ENCODE measurements at places on chromosomes 2 and 18.

GRCh38 chr2:10126632-10127026, 4.1 kb downstream of the RRM2 start:
- DNase-seq, result no peak

- DNase-seq, result no peak
These were observed 319.8 kb downstream of the CTNNA2 start for GRCh38 chr2:79832511-79833234.

GRCh38 chr2:1546023-1546591, 132.8 kb downstream of the TPO start:
- peak; percentile 25 for DNase-seq

DNA sequence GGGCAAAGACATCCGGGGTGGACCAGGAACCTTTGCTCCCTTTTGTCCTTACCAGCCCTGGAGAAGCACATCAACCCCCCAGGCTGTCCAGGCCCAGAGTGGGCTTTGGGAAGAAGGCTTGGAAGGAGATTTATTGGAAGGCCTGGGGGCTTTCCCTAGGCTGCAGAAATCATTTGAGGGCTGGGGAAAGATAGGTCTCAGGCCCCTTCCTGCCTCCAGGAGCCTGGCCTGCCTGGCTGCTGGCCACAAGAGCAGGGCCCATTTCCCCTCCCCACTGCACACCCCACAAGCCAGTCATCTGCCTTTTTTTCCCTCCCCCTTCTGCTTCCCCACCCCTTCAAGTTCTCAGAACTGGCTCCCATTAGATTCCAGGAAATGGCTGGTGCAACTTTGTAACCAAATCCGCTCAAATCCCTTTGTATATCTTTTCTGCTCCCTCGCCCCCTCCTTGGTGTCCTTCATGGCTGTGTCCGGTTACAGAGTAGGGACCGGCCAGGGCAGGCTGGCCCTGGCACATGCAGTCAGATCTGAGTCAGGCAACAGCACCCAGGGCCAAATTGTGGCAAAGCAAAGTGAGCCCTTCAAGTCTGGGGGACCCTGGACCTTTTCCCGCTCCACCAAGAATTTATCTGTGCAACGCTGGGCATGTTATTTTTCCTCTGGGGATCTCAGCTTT, 20.8 kb upstream of the TNP1 start:
- DNase-seq, result no peak

- DNase-seq, result peak; percentile 49
These were observed 80.5 kb downstream of the DGKD start for GRCh38 chr2:233434666-233435330.

DNA sequence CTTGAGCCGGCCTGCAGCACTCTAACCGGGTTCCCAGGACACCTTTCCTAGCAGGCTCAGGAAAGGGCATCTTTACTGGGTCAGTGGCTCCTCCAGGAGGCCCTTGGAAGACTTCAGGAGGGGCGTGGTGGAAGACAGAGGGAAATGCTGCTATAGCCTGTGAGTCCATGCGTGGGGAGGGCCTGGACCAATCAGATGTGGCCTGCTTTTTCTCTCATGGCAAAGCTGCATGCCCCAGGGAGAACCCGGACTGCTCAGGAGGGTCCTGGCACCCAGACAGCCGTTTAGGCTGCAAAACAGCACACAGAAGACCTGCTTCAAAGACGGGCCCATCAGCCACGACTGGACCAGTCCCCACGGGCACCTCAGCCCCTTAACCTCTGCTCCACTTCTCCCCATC, 84.4 kb downstream of the EIPR1 start:
- no peak for DNase-seq

DNA sequence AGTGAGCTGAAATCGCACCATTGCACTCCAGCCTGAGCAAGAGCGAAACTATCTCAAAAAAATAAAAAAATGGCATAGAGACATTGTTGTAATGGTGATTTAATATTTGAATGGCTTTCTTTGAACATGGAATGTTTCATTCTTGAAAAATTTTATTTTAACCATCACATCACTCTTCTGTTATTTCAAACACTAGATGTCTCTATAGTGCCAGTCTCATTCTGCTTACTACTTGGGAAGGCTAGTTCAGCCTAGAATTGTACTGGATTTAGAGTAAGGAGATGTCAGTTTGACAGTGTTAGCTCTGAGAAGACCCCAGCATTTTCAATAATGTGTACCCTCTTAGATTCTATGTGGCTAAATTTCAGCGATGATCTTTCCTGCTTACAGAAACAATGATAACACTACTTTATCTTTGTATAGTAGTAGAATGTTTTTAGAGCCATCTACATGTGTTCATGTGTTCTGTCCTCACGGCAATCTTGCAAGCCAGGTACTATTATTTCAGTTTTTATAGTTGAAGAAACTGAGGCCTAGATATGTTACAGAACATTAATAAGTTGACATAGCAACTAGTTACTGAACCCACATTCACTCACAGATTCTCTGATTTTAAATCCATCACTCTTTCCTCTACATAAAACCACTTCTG, 142.9 kb upstream of the ZSWIM2 start:
- DNase-seq, result no peak

DNA sequence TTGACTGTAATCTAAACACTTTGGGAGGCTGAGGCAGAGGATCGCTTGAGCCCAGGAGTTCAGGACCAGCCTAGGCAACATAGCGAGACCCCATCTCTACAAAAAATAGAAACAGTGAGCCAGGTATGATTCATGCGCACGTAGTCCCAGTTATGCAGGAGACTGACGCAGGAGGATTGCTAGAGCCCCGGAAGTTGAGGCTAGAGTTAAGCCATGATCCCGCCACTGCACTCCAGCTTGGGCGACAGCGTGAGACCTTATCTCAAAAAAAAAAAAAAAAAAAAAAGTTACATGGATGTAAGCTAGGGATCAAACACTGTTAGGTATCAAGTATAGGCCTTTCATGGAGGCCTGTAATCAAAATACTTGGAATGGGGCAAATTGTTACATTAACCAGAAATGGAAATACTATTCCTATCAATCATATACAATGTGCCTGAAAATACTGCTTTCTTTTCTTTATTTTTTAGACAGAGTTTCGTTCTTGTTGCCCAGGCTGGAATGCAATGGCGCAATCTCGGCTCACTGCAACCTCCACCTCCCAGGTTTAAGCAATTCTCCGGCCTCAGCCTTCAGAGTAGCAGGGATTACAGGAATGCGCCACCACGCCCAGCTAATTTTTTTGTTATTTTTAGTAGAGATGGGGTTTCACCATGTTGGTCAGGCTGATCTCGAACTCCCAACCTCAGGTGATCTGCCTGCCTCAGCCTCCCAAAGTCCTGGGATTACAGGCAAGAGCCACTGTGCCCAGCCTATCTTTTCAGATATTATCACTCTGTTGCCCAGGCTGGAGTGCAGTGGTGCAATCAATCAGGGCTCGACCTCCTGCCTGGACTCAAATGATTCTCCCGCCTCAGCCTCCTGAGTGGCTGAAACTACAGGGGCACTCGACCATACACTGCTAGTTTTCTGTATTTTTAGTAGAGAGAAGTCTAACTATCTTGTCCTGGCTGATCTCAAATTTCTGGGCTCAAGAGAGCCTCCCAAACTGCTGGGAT, 27.2 kb downstream of the XPO1 start:
- no peak for DNase-seq

DNA sequence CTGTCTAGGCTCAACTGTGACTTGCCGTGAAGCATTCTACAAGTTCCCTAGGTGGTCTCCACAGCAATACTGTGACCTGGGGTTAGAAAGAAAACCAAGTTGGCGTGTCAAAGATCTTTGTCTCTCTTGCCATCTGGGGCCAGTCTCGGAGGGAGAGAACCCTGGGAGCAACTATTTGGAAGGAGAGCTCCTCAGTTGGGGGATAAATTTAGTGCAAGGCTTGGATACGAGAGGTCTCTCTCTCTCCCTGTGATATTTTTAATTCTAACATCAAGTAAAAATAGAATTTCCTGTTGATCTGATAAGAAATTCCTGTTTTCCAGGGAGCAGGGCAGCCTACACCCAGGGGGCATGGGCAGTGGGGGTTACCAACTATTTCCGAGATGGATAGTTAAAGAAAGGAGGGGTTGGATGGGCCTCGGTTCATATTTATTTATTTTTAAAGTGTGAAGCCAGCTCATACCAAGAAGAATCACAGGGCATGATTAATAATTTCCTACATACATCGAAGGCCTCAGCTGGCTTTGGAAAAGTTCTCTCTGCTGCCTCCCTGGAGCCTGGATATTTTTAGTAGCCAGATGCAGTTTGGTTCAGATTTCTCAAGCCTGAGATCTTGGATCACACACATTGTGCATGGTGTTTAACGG, 62.8 kb downstream of the EHD3 start:
- DNase-seq, result no peak

- DNase-seq, result no peak
These were observed 516.7 kb upstream of the HS6ST1 start for GRCh38 chr2:128835342-128835855.

DNA sequence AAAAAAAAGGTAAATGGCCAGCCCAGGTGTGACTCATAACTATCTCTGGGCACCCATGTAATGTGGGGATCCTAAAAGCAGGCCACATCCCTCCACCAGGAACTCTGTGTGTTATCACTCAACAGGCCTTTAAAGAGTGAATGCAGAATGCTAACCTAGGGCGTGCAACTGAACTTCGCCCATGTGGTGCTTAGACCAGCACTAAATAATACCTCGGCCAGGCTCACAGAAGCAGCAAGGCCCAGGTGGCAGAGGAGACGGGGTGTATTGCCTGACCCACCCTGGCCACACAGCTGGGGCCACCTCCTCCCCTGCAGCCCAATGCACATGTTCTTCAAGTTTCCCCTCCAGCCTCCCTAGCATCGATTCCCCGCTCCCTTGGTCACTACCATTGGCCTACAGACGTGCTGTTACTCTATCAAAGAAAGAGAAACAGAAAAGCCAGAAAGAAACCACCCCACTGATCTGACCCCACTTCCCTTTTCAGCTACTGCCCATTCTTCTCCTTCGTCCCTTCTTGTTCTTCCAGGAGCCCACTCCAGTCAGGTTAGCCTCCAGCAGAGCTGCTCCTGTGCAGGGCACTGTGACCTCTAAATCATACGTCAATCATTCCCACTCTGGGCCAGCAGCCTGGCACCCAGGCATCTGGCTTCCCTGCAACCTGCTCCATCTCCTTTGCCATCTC, 22.0 kb downstream of the FAM178B start:
- DNase-seq, result no peak

DNA sequence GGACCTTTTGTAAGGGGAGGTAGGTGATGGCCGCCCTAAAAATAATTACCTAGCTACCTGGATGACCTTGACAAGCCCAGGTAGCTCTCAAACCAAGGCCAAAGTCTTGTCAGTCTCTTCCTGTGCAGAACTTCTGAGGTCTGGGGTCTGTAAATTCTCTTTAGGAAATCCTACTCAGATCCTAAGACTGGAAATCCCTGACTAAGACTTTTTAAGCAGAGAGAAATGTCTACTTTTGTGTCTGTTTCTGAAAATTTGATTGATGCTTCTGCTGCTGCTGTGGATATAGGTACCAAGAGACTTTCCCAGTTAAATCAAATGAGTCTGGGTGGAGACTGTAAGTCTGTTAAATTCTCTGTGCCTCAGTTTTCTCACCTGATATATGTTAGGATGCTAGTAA, 36.9 kb upstream of the SIX3 start:
- DNase-seq, result no peak

- DNase-seq, result no peak
These were observed 116.0 kb downstream of the PLA2R1 start for GRCh38 chr2:159946326-159946999.

- DNase-seq, result no peak
These were observed 68.3 kb downstream of the BABAM2 start for GRCh38 chr2:27958711-27959378.

DNA sequence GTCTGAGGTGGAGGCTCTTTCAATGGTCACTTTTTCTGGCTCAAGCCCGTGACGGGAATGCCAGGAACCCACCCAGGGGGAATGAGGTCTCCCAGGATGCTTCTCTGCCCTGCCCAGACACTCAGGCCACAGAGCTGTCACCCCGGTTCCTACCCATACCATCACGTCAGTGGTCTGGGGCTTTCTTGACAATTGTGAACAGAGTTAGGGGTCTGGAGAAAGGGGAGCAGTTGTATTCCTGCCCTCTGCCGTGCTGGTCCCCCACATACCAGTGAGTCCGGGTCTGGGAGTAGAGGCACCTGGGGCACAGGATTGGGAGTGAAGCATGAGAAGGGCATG, 97.2 kb downstream of the B3GNT2 start:
- DNase-seq, result no peak

GRCh38 chr2:155980941-155981560, 351.5 kb downstream of the NR4A2 start:
- peak; percentile 36 for DNase-seq

- DNase-seq, result no peak
These were observed 443.0 kb upstream of the SLC39A10 start for GRCh38 chr2:195214072-195214471.

GRCh38 chr2:226652983-226653765, 146.4 kb downstream of the IRS1 start:
- DNase-seq, result no peak

GRCh38 chr2:105540642-105541041, 141.8 kb upstream of the FHL2 start:
- no peak for DNase-seq

- DNase-seq, result no peak
These were observed 136.6 kb downstream of the ACOXL start for GRCh38 chr2:110868971-110869370.

DNA sequence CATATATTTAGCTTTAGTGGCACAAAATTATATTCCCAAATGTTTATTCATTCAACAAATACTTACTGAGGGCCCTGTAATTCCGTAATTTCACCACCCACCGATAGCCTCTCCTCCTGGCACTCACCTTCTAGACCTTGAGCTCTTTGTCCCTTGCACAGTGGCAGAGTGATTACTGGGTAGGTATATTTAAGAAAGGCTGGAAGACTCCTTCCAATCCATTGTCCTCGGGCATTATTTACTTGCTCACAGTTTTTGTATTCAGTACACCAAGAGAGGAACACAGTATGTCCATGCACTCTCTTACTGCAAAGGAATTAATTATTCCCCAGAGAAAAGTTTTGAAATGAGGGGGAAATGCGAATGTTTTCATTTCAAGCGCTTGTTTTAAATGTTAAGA, 1.1 kb upstream of the CDCA7 start:
- DNase-seq, result no peak

DNA sequence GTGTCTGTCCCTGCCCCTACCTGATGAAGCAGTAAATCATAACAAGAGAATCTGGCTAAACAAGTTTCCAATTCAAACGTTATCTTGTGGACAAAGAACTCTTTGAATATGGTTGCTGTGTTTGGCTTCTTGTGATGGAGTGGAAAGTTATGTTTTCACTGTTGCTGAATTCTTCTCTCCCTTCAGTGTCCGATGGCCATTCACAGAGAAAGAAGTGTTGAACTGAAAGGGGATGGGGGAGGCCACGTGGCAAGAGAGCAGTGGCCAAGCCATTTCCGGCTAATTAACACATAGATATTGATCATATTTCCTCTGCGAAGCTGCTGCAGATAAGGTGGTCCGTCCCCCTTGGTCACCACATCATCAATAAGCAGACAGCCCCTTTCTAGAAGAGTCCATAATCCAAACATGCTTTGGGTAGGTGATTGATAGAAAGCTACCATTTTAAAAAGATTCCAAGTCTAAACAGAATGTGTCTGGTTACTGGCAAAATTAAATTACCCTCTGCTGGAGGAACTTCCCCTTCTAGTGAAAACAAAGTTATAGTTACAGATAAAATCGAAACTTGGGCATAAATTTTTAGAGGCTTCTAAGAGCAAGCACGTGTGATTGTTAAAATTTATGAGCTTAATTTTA, 36.9 kb upstream of the FZD7 start:
- no peak for DNase-seq

GRCh38 chr18:32553174-32553573, 82.5 kb upstream of the GAREM1 start:
- no peak for DNase-seq
